Hematopoietic multipotent progenitor cell treated with erythropoietin and hydrocortisone succinate and interleukin-3 and kit ligand, for 4 days (in vitro differentiated cells): ENCODE measurements at places on chromosomes 1 and 21.

- peak; percentile 66 for DNase-seq
These were observed 61.4 kb upstream of the TNFSF18 start for GRCh38 chr1:173112129-173112528.

- DNase-seq: no peak
These were observed 117.7 kb upstream of the IVNS1ABP start for GRCh38 chr1:185434721-185435120.

GRCh38 chr1:201656311-201657032 is 117.5 kb downstream of the NAV1 start:
- no peak for DNase-seq

GRCh38 chr21:43697758-43698643 is 20.9 kb upstream of the PDXK start:
- no peak for DNase-seq

DNA sequence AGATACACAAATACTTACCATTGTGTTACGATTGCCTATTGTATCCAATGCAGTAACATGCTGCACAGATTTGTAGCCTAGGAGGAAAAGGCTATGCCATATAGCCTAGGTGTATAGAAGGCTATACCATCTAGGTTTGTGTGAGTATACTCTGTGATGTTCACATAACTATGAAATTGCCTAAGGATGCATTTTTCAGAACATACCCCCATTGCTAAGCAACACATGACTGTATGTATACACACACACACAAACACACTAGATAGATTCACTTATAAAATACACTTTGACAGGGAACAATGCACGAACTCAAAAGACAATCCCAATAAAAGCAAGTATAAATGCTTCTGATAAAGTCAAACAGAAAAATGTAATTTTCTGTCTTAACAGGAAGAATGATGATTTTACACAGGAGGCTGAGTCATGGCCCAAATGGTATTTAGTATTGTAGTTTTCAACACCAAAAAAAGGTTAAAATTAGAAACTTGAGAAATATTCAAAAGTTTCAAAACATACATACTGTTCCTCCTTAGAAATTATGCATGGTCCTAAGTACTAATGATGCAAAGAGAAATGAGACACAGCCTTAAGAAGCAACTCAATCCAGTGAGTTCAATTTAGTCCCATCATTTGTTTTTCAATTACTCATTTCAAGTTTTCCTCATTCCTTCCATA is 12.2 kb downstream of the FH start:
- DNase-seq: no peak

DNA sequence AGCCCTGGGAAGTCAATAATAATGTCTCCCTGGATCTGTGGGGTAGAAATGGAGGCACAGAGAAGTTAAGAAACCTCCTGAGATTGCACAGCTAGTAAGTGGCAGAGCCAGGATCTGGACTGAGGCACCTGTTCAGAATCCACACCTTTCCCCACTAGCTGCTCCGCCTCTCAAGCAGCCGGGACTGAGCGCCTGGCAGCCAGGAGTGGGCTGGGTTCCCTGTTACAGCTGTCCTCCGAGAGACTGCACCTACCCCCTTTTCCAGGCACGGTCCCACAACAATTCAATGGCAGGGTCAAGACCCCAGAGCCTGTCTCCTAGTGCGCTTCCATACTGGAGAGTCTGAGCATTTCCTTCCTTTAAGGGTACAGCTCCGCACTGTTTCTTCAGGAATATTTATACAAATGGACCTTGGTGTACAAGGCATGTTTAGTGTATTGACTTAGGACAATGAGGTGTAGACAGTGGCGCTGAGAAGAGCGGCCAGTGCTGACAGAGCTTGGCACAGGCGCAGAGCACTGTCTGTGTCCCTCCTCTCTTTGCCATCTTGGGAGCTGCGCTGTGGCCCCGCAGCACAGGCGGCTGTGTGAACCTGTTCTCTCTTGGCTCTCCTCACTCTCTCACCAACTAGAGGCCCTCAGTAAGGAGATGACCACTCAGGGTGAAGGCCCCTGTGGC is 24.4 kb downstream of the GRHL3 start:
- DNase-seq: no peak

DNA sequence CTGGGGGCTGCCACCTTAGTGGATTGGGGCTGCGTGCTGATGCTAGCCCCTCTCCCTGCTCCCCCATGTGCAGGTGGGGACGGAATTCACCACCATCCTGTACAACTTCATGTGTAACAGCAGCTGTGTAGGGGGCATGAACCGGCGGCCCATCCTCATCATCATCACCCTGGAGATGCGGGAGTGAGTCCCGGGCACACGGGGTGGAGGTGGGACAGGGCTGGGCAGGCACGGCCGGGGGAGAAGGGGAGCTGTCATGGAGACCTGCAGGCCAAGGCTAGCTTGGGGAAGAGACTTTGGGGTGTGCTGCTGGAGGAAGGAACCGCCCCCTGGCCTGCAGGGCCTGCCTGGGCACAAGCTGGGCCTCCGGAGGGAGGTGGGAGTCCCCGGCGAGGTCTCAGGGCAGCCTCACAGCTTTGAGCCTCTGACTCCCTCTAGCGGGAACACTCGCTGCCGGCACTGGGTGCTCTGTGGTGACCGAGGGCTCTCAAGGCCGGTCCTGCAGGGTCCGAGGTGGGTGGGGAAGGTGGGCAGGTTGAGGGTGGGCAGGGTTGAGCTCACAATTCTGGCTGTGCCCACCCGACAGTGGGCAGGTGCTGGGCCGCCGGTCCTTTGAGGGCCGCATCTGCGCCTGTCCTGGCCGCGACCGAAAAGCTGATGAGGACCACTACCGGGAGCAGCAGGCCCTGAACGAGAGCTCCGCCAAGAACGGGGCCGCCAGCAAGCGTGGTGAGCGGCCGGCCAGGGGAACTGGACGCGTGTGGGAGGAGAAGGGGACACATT is 25.0 kb upstream of the CCDC27 start:
- peak; percentile 65 for DNase-seq

DNA sequence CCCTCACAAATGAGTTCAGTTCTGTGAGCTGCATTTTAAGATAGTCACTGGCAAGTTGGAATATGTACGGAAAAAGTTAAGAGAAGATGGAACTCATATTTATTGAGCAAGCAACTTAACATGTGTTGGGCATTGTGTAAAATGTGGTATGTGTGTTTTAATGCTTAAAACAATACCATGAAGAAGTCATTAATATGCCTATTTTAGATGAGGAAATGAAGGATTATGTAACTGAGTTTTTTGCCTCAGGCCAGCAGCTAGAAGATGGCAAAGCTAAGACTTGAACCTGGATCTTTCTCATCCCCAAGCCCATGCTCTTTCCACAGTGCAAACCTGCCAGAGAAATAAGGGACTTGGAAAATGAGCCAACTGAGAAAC is 48.9 kb downstream of the SPATA46 start:
- DNase-seq: no peak

DNA sequence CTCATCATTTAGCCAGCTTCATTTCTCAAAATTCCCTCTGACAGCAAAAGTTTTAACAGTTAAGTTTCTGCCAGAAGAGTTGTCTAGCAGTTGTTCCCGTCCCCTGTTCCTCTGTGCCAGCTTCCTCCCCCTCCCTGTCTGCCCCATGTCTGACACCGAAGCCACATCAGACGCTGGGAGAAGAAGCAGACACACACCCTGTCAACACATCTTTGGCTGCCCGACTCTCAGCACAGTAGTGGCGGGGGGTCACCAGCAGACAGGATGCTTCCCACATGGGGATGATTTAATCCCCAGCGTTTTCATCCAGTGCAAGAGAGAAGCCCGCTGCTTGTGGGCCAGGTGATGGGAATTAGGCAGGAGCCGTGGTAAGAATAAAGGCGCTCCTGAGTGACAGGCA is 379.4 kb upstream of the RUNX1 start:
- peak; percentile 23 for DNase-seq
